ENCODE measurements at places on chromosomes 2 and 18.

DNA sequence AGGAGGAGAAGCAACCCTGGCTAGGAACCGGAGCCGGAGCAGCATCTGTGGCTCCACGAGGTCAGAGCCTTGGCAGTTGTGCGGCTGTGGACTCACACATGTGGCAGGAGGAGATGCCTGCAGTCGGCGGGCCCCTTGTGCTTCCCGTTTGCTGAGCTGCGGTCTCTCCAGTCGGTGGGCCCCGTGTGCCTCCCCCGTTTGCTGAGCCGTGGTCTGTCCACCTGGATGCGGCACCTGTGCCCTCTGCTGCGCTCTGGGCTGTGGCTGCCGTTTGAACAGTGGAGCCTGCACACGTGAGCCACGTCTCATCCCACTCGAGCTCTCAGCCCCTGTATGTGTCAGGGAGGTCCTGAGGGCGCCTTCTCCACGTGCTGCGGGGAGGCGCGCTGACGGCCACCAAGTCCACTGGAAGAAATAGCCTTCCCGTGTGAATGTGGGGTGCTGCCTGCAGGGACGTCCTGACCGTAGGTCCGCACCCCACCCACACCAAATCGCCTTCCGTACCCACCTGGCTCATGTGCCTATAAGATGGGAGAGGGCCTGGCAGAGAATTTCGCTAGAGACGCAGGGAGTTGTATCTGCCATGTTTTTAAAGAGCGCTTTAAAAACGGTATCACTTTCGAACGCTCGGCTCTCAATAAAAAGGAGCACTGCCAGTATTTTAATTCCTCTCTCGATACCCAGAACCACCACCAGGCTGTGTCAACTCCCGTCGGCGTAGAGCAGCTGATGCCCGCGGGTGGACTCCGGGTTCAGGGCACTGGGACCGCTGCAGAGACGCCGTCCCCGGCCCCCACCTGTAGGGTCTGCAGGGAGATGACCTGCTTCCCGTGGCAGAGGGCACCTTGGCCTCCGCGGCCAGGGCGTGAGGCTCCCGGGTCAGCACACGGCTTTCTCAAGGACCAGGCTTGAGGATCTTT is 117.0 kb downstream of the NFATC1 start:
- DNase-seq, result no peak

GRCh38 chr2:128663371-128664050 is 344.8 kb upstream of the HS6ST1 start:
- DNase-seq, result no peak

DNA sequence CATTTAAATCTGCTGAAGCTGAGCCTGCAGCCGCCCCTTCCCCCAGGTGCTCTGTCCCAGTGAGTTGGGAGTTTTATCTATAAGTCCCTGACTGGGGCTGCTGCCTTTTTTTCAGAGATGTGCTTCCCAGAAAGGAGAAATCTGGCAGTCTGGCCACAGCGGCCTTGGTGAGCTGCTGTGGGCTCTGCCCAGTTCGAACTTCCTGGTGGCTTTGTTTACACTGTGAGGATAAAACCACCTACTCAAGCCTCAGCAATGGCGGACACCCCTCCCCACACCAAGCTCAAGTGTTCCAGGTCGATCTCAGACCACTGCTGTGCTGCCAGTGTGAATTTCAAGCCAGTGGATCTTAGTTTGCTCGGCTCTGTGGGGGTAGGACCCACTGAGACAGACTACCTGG is 97.3 kb downstream of the ACAA2 start:
- no peak for DNase-seq

GRCh38 chr2:175892046-175892445 is 110.0 kb downstream of the LNPK start:
- no peak for DNase-seq

DNA sequence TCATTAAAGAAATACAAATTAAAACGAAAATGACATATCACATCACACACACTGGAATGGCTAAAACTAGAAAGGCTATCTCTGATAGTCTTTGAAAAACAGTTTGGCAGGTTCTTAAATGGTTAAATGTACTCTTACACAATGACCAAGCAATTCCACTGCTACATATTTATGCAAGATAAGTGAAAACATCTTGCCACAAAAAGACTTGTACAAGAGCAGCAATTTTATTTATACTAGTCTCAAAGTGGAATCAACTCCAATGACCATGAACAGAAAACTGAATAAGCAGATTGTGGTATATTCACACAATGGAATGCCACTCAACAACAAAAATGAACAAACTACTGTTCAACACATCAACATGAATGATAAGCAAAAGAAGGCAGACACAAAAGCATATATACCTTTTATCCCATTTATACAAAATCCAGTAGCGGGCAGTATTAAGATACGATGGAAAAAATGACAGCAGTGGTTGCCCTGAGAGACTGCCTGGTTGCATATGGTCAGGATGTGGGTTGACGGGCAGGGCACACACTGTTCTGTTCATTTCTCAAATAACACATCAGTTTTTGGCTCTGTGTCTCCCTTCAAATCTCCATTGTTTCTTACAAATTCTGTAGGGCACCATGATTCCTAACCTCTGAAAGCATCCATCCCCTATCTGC is 25.4 kb downstream of the SP100 start:
- peak; percentile 19 for DNase-seq

GRCh38 chr18:24293254-24293653 is 104.4 kb downstream of the OSBPL1A start:
- no peak for DNase-seq

- DNase-seq, result no peak
Observed at GRCh38 chr18:10239103-10239502, 215.3 kb upstream of the APCDD1 start.

DNA sequence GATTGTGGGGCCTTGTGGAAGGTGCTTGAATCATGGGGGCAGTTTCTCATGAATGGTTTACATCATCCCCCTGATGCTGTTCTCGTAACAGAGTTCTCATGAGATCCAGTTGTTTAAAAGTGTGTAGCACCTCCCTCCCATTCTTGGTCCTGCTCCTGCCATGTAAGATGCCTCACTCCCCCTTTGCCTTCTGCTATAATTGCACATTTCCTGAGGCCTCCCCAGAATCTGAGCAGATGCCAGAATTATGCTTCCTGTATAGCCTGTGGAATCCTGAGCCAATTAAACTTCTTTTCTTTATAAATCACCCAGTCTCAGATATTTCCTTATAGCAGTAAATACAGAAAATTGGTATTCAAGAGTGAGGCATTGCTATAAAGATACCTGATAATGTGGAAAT is 15.6 kb upstream of the WDR75 start:
- no peak for DNase-seq

DNA sequence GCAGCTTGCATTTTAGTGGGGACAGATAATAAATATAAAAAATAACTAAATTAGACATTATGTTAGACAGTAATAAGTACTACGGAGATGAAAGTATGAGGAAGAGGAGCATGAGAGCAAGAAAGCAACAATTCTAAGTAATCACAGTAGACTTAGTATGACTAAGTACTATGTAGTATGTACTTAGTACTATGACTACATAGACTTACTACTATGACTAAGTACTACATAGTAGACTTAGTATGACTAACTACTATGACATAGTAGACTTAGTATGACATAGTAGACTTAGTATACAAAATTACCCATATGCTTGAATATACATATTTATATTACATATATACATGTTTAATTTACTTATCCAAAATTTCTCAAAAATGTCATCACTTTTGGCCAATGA is 29.3 kb downstream of the CDH20 start:
- DNase-seq, result no peak

- no peak for DNase-seq
Observed at GRCh38 chr18:43534511-43534910, 257.2 kb upstream of the SYT4 start.

DNA sequence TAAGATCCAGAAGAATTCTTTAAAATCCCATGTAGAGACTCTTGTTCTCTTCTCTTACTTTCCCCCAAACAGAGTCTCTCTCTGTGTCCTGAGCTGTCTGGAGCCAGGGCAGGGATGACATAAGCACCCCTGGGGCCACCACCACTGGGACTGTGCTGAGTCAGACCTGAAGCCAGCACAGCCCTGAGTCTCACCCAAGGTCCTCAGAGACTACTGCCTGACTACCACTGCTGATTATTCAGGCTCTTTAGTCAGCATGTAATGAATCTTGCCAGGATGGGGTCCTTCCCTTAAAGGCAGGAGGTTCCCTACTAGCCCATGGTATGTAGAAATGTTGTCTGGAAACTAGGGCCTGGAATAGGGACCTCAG is 34.9 kb upstream of the DYNC1I2 start:
- DNase-seq, result no peak

DNA sequence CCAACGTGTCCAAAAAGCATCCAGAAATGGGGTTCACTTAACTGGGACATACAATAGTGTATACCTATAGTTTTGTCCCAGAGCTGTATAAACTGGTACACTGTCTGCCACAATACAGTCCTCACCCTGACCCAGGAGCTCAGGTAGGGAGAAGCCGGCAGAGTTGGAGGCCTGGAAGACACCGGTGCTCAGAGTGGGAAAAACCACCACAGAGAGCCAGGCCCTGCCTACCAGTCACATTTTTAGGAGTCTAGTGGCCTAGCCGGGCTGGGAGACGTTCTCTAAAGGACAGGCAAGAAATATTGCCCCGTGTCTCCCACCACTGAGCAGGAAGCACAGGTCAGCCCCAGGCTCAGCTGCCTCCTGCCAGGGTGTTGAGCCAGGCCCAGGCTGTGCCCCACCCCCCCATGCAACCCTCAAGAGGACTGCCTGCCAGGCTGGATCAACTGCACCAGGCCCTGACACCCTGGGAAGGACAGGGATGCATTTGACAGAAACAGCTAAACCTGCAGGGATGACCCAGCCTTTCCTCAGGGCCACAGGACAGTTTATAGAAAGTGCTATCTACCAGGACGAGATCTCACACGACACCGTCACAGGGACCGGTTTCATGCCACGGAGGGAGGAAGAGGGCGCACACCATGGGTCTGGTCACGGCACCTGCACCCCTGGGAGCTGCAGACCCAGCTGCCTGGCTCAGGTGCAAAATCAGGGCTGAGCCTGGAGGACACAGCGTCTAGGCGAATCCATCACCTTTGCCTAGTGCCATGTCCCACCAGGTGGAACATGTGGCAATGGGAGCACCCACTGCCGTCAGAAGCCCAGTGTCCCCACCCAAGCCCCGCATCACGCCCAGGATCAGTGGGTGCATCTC is 89.9 kb downstream of the TMEM18 start:
- no peak for DNase-seq

GRCh38 chr18:56861244-56861643 is 210.1 kb downstream of the WDR7 start:
- DNase-seq, result no peak

GRCh38 chr2:60152226-60152833 is 401.1 kb downstream of the BCL11A start:
- DNase-seq, result no peak

- no peak for DNase-seq
Observed at GRCh38 chr2:66137606-66138130, 297.3 kb upstream of the MEIS1 start.

DNA sequence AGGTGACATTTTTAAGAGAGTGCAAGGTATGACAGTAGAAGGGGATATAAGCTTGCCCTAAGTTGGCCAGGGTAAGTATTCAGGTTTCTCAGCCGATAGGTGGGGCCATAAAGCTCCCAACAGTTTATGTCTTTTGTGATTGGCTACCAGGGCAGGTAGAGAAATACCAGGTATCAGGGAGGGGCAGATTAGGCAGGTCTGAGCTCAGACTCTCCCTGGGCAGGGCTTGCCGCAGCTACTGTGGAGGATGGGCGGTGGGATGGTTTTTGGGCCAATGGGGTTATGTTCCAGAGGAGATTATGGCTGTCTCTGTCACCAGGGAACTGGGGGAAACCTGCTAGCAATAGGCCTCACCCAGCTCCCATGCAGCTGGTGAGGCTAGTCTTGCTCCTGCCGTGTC is 211.6 kb downstream of the PTH2R start:
- DNase-seq, result no peak

- no peak for DNase-seq
Observed at GRCh38 chr2:206642075-206643025, at the start of gene FAM237A. FAM237A (plus strand) TSS chr2:206642487; CDS start chr2:206644237, 1,750 bp downstream.

GRCh38 chr2:64359892-64360657 is 93.9 kb upstream of the LGALSL start:
- DNase-seq, result no peak

DNA sequence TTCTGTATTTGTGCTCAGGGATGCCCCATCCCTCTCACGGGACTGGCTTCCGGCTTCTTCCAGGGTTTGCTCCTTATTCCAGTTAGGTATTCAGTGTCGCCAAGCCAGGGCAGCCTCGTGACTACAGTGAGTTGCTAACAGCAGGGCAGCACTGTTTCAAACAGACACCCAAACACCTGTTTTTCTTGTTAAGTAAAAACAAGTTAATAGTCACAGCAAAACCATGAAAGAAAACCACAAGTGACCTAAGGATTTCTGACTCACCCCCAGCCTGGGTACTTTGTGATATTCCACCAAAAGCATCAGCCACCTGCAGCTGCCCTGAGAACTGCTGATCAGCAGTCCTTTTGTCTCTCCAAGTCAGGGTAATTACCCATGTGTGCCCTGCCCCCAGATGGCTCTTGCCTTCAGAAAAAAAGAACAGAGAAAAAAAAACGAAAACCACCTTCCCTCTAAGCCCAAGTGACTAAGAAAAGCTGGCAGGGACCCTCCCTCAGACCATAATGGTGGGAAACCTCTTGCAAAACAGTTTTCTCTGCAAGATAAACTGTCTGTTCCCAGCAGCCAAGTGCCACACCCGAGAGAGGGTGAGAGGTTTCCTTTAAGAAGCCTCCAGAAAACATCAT is 178.2 kb downstream of the ANAPC1 start:
- DNase-seq, result no peak

DNA sequence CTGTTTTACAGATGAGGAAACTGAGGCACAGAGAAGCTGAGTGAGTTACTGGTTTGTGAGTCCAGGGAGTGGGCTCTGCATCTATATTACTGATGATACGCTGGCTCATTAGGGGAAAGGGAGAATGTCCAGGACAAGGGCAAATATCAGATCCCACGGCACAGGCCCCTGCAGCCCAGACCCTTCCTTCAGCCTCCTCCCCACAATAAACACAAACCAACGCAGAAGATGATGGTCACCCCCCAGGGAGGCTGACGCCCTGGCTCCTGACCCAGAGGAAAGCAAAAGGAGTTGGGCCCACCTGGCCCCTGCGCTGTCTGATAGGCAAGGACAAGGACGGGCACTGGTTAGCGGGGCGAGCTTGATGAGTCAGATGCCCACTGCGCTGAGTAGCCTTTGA is 47.7 kb upstream of the ZBTB7C start:
- DNase-seq, result no peak

- DNase-seq, result no peak
Observed at GRCh38 chr18:52339891-52340371, at the start of gene DCC. DCC (plus strand) TSS chr18:52340197; CDS start chr18:52340788, 591 bp downstream.

GRCh38 chr18:42005782-42006181 is 50.7 kb downstream of the PIK3C3 start:
- no peak for DNase-seq
